H1 (cell line): ENCODE measurements at places on chromosomes 1 and 21.

- DNase-seq = no peak
Observed at GRCh38 chr21:35053356-35054096, 4.4 kb upstream of the RUNX1 start.

GRCh38 chr1:193339401-193339800 is 153.0 kb upstream of the B3GALT2 start:
- DNase-seq = no peak

- DNase-seq = no peak
Observed at GRCh38 chr1:202005958-202006357, 4.4 kb upstream of the ELF3 start.

DNA sequence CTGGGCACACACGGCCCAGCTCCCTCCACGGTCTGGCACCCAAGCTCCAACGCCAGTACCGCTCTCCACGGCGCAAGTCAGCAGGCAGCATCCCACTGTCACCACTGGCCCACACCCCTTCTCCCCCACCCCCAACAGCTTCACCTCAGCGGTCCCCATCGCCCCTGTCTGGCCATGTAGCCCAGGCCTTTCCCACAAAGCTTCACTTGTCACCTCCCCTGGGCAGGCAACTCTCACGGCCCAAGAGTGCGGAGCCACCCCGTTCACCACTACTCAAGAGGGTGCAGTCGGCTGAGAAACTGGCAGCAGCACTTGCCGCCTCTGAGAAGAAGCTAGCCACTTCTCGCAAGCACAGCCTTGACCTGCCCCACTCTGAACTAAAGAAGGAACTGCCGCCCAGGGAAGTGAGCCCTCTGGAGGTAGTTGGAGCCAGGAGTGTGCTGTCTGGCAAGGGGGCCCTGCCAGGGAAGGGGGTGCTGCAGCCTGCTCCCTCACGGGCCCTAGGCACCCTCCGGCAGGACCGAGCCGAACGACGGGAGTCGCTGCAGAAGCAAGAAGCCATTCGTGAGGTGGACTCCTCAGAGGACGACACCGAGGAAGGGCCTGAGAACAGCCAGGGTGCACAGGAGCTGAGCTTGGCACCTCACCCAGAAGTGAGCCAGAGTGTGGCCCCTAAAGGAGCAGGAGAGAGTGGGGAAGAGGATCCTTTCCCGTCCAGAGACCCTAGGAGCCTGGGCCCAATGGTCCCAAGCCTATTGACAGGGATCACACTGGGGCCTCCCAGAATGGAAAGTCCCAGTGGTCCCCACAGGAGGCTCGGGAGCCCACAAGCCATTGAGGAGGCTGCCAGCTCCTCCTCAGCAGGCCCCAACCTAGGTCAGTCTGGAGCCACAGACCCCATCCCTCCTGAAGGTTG is 97.6 kb downstream of the PIK3R3 start:
- DNase-seq = no peak

GRCh38 chr1:107842241-107842640 is 122.7 kb downstream of the VAV3 start:
- DNase-seq = no peak

GRCh38 chr1:228107636-228108035 is 1.5 kb downstream of the MRPL55 start:
- no peak for DNase-seq

DNA sequence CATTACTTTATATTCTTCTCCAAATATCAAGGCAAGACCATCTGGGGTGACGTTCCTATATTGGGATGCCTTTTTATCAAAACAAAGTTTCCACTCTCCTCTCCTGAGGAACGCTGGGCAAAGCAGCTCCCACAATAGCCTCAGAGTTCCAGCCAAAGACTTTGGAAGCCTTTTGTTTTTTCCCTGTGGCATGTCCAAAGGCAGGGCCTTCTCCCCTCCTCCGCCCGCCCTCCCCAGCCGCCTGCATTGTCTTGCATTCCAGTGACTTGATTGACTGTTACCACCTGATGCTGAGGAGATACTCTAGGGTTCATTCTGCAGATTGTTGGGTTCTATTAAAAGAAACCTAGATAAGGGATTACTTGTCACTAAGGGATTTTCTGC is 43.5 kb downstream of the PROX1 start:
- DNase-seq = no peak
